ENCODE measurements at places on chromosomes 4 and X.
A peak's percentile ranks its signal among the peaks of the same experiment; 100 is the strongest.

DNA sequence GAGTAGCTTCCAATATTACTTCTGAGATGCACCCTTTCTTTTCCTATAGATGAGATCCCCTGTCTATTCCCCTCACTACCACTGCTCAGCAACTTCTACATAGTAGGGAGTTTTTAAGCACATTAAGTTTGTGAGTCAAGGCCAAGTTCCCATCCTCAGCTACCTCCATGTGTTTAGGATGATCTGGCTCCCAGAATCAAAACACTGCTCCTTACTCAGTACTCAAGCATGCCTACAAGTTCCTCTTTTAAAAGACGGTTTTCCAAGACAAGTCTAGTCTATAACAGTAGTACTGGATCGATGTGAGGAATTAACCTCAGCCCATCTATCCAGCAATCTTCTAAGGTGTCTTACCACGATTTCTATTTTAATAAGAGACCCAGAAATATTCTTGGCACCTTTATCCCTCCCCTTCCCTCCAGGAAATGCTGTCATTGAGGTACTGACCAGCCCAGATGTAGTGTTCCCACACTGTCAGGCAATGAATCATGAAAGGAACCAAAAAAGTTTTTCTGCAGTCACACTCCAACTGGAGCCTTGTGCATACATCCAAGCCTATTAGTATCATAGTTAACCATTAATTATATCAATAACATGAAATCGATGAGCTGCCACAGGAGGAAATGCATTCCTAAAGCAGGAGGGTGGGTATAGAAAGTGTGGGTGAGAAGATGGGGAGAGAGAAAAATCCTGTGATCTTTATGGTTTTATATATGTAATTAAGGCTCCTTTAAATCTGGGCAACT, 29.6 kb downstream of the AREG start:
- peak; percentile 52 for DNase-seq

- DNase-seq = no peak
Measured at GRCh38 chrX:103107836-103108235, 14.9 kb upstream of the NXF3 start.

DNA sequence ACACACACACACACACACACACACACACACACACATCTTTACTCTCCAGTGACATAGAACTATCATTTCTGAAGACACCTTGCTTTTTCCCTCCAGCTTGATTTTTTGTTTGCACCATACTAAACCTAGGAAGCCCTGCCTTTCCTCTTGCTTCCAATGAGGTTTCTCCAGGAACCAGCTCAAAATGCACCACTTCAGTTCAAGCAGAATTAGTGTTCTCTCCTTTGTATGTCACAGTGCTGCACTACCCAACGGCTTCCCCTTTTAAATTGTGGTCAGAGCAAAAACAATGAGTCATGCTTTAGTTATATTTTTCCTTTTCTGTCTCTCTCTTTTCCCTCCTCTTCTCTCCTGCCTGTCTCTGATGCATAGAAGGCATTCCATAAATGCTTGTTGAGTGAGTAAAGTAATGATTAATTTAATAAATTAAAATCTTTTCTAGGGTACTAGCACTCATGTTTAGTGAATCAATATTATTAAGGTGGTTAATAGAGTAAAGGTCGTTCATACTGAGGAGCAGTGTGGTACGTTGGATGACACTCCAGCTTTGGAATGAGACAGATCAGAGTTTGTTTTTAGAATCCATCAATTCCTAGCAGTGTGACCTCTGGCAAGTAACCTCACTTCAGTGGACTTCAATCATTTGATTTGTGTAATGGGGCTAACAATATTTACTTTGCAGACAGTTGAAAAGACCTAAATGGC, 5.9 kb downstream of the RTL3 start:
- DNase-seq = peak; percentile 87

DNA sequence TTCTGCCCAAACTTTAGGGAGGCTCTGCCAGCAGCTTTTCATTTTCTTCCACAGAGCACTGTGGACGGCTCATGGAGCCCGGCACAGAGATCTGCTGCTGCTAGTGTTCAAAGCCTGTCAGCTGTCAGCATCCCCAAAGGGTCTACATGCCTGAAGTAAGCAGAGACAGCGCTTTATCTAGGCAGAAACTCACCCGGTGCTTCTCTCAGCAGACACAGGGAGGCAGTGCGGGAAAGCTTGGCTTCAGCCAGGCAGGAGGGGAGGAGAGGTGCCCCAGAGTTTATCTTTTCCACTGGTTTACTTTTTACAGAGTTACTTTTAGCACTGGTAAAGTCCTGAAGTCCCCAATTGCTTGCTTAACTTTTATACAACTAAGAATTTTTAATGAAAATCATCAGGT, 339.3 kb downstream of the NKX6-1 start:
- peak; percentile 1 for DNase-seq

GRCh38 chr4:94500685-94501084, 48.9 kb downstream of the PDLIM5 start:
- DNase-seq = peak; percentile 67

DNA sequence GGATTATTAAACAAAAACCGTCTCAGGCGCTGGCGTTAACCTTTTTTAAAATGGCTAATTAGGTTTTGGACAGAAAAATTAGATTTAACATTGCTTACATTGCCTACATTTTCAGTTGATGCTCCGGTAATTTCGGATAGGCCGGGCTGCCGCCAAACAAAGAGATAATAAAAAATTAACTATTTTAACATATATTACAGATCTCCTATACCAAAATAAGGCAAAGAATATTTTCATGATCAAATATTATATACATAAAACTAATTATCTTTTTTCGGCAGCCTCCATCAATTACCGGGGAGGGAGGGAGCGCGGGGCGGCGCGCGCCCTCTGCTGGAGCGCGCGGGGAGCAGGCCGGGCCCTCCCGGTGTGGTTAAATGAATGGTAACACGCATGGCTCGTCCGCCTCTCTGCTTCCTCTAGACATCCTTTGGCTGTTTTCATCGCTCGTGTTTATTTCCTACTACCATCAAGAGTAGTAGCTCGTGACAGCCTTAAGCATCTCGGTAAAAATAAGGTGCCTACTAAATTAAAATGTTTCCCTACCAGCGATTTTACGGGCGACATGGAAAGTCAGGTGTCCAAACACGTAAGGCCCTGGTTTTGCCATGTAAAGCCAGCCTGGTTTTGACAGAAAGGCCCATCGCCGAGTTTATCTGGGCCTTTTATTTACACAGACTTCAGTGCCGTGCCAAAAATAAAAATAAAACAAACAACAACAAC, 52.4 kb upstream of the TMEM33 start:
- peak; percentile 50 for DNase-seq

DNA sequence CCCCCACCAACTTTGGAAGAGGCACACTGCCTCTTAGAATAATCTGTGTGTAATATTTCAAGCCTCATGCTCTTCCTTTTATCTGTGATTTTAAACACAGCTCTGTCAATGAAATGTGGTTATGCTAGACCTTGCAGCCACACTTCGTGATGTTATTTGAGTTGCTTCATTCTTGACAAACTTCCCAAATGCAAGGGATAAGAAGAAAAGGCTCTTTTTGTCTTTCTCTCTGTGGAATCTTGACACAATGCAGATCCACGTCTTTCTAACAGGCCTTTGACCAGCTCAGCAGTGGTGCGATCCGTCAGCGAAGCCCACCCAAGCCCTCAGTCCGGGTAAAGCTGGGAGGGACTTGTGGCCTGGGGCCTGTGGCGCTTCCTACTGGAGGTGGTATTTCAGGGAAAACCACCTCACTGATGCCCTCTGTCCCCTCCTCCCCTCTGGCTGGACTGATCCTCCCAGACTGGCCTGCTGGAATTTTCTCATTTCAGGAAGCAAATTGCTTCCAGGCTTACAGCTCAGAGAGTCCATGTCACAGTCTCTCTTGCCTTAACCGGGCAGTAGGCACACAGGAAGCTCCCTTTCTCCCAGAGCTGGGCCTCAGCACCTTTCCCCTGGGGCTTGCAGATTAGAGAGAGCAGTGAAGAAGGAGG, 19.5 kb upstream of the CCKAR start:
- DNase-seq = no peak

GRCh38 chrX:79413963-79414362, 46.8 kb upstream of the ITM2A start:
- DNase-seq = no peak

GRCh38 chr4:47617607-47618006, 132.5 kb downstream of the ATP10D start:
- DNase-seq = no peak

- peak; percentile 79 for DNase-seq
Measured at GRCh38 chrX:42746606-42747005, 31.4 kb downstream of the PPP1R2C start.

- DNase-seq = no peak
Measured at GRCh38 chr4:6988016-6988715, 55.0 kb upstream of the TADA2B start.

DNA sequence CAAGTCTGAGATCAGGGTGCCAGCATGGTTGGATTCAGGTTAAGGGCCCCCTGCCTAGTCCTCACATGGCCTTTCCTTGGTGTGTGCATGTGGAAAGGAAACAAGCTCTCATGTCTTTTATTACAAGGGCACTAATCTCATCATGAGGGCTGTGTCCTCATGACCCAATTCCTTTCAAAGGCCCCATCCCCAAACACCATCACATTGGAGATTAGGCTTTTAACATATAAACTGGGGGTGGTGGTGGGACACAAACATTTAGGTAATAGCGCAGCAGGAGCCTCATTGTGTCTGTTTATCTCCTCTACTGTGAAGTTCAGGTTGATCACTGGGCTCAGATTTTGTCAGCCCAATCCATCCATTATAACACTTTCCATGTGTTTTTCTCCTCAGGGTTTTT, 41.0 kb downstream of the BEX3 start:
- DNase-seq = no peak

DNA sequence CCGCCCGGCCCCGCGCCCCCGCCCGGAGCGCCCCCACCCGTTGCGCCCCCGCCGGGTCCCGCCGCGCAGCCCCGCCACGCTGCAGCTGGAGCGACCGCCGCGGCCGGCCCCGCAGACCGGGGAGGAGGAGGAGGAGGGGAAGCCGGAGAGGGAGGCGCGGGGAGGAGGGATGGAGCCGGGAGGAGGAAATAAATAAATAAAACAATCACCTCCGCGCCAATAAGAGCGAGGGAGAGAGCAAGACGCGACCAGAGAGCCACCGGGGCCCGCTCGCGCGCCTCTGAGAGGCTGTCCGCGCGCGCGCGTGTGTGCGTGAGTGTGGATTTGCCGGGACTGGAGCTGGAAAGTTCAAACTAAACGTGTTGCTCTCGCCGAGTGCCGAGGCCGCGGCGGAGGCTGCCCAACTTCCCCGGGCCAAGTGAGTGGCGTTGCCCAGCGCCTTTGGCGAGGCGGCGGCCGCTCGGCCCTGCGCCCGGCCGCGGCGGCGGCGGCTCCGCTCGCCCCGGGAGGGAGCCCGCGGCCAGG, 2184.4 kb upstream of the TENM3 start:
- peak; percentile 16 for DNase-seq

DNA sequence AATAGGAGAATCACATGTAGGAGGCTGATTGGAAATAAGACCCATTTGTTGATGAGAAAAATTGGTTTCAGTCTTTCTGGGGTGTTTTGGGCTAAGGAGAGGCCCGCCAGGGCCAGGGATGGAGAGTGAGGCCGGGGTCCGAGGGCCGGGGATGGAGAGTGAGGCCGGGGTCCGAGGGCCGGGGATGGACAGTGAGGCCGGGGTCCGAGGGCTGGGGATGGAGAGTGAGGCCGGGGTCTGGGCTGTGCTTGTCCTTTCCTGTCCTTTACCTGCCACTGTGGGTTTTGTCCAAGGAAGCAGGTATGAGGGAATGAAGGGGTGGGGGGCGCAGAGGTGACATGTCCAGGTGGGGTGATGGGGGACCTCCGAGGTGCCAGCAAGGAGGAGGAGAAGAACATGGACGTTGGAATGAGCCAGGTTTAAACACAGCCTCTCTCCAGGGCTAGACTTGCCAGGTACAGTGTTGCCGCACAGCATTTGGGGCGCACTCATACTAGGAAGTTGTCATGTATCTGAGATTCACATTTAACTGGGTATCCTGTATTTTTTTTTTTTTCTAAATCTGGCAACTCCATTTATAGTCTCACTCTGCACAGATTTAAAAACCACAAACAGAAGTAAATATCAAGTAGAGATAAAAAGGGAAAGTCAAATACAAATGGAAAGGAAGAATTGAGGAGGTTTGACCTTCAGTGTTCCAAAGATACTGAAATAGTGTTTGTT, 8.8 kb downstream of the RGS12 start:
- DNase-seq = no peak

- DNase-seq = peak; percentile 36
Measured at GRCh38 chrX:130082244-130083106, 27.8 kb downstream of the ELF4 start.

- DNase-seq = no peak
Measured at GRCh38 chrX:103783196-103783595, 6.6 kb downstream of the PLP1 start.

DNA sequence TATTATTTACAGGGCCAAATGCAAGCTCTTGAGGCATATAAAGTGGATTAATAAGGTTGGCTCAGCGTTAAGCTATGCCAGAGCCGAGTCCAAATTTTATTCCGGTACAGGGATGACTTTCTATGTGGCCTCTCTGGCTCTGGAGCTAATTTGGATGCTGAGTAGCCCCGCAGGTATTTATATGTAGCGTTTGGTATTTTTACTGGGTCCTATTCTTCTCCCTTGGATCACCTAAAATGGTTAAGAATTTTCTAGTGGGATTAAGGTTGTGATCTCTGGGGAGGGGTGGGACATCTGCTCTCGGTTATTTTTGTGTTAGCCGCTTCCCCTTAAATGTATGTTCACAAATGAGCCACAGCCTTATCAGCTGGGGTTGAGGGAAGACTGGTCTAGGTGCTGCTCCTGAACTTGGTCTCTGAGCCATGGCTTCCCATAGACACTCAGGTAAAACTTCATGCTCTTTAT, 49.4 kb downstream of the FHL1 start:
- DNase-seq = no peak

GRCh38 chr4:101169044-101170014, 178.0 kb downstream of the PPP3CA start:
- peak; percentile 87 for DNase-seq

DNA sequence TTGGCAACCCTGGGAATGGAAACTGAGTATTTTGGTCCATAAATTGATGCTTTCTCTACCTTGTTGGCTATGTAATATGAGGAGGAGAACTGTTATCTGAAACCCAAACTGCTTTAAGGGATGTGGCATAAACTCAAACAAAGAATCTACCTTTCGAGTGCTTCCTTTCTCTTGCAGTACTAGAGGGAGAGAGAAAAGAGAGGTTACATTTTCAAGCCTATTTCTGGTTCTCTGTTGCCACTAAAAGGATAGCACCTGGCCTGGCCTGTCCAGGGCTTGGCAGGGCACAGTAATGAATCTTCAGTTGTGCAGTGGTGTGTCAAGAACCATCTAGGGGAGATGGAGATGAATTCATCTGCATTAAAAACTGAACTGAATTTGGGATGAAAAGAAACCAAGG, 308.6 kb downstream of the PTTG2 start:
- no peak for DNase-seq

DNA sequence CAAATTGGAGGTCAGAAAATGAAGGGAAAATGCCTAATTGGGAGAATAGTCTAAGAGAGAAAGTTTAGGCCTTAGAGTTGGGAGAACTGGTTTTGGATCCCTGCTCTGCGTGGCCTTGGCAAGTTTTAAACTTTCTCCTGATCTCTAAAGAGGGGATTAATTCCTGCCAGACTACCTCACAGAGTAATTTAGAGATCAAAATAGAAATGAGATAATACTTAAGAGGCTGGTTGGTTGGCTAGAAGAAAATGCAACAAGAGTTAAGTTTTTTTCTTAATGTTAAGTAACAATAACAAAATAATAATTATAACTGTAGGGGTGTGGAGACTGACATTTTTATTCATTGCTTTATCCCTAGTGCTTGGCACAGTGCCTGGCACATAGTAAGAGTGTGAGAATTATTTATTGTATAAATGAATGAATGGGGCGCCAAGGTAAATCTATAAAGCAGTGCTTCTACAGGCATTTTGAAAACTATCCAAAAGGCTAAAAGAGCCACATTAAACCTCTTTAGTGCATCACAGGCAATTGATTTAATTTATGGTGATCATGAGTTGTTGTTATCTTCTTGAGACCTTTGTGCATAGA, 160.5 kb downstream of the RASL11B start:
- DNase-seq = no peak

Data from choroid plexus epithelial cell (primary cell).